ENCODE measurements at places on chromosomes 5 and 9.
A peak's percentile ranks its signal among the peaks of the same experiment; 100 is the strongest.

GRCh38 chr5:2639425-2639824, 112.1 kb downstream of the IRX2 start:
- DNase-seq = no peak

- peak; percentile 30 for DNase-seq
Measured at GRCh38 chr5:98458004-98458403, 315.5 kb upstream of the RGMB start.

GRCh38 chr9:32579706-32580331, 6.9 kb upstream of the NDUFB6 start:
- peak; percentile 86 for DNase-seq

DNA sequence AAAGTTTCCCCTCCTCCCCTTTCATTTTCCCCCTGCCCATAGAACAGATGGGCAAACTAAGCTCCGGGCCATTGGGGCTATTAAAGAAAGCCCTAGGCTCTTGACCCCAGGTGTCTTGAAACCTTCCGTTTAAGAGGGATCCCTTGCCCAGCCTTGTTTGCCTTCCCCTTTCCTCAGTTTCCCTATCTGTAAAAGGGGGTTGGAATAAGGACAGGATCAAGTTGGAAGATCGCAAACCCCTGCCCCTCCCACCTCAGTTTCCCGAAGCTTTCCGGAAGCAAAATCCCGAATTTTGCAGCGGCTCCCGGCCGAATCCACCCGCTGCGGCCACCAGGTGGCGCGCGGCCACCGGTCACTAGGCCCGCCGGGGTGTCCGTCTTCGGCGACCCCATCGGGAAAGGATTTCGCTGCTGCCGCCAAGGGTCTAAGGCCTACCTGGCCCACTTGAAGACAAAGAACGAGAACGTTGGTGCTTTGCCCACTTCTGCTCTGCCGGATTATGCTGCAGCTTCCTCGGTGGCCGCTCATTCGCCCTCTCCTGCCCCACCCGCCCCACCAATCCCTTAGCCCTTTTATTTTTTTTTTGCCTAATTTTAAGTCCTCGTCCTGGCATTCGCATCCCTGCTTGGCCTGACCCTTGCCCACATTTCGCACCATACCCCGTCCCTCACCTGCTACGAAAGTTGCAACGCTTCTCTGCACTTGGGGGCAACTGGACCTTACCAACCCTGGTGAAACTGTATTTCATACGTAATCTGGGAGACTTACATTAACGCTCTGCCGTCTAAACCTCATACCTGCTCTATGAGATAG, 962 bp upstream of the NR6A1 start:
- DNase-seq = peak; percentile 84

- DNase-seq = no peak
Measured at GRCh38 chr9:135242049-135242396, 154.6 kb downstream of the OLFM1 start.

DNA sequence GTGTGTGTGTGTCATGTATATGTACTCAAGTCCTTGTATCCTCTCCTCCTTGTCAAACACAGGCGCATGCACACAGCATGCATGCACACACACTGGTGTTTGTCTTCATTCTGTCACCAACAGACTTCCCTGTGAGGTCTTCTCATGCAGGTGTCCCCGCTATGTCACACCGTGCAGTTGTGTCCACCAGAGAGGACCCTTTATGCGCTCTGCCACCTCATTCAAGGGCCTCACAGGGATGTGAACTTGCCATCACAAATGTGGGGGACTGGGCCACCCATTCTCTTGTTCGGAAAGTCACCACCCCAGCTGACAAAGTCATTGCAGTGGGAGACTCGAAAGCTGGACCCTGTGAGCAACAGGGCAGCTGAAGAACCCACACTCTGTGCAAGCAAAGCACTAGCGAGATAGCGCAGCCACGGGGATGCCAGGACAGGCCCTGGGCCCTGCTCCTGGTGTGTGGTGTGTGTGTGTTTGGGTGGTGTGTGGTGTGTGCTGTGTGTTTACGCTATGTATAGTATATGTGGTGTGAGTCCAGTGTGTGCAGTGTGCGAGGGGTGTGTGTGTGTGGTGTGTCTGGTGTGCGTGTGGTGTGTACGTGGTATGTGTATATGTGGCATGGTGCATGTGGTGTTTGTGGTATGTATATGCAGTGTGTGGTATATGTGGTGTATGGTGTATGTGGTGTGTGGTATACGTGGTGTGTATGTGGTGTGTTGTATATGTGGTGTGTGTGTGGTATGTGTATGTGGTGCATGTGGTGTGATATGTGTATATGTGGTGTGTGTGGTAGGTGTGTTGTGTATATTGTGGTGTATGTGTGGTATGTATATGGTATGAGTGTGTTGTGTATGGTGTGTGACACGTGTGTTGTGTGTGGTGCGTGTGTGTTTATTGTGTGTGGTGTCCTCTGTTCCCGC, 30.9 kb upstream of the NXNL2 start:
- no peak for DNase-seq

DNA sequence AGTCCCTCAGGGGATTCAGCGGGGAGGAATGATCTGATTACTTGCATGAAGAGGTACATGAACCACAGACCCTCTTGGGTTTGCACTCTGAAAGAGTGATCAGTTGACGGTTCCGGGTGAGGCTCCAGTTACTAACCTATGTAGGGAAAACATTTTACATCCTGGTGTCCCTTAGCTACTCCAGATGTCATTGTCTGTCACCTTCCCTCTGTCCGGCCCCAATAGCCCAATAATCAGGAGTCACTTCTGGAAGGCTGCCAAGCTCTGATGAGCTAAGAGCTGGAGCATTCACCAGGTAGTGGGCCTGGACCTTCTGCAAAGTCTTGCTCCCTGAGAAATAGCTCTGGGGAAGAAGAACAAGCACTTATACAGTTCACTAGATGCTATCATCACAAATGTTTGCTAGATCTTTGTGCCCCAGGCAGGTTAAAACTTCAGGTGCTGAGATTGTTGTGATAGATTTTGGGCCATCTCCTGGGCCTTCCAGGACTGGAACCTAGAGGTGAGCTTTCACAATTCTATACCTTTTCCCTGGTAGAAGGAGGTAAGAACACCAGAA, 64.5 kb downstream of the ENTREP1 start:
- DNase-seq = no peak

DNA sequence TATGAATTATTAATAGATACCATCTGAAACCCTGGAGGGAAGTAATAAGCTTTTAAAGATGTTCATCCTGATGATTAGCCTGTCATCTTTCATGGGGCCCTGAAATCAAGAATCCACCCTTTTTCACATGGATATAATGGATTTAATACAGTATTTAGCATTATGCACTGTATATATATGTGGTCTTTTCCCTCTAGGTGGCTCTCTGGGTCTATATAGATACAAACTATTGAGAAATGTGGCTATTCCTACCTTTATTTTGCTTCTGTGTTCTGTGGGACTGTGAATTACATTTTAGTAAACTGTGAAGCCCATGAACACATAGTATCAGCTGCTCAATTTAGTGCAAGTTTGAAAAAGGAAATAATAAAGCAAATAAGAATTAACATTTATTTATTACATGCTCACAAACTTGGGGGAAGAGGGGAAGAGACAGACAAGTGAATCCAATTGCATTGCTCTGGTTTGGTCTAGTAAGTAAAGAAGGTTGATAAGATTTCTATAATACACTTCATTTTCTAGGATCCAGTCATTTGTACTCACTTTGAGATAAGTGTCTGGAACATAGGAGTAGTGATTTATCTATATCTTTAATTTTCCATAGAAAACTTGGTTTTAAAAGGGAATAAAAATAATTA, 112.2 kb downstream of the SCAMP1 start:
- peak; percentile 77 for DNase-seq

DNA sequence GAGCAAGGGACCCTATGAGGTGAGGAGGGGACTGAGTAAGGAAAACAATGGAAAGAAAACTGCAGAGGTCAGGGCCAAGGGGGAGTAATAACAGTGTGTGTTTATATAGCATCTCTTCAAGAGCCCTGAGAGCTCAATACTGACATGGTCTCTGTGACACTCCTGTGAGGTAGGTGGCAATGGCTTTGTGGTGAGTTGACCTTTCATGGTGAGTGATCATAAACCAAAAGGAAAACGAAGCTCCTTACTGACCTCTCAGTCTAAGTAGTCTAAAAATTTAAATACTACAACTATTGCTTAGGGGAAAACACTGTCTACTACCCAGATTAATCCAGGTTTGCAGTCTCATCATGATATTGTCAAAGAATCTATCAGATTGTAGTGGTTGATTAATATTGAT, 130.9 kb downstream of the SNCAIP start:
- DNase-seq = no peak

- DNase-seq = peak; percentile 21
Measured at GRCh38 chr5:72951671-72952468, 4.0 kb upstream of the FCHO2 start.

GRCh38 chr9:27168496-27168895, 59.5 kb downstream of the TEK start:
- DNase-seq = no peak

DNA sequence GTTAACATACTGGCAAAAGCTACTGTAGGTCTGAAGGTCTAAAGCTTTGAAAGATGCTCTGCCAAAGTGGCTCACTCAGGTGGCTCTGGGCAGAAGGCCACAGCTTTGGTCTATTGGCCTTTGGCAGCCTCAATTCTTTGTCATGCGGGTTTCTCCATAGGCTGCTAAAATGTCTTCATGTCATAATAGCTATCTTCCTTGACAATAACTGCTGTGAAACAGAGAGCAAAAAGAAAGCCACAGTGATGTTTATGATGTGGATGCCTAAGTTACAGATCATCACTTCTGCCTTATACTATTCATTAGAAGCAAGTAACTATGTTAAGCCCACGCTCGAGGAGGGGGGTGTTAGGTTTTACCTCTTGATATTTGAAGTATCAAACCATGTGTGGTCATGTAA, 906.1 kb upstream of the CDH9 start:
- no peak for DNase-seq

Data from OCI-M1 (cell line).